ENCODE measurements at places on chromosomes 13 and 19.

- DNase-seq = no peak
Measured at GRCh38 chr13:23865906-23866305, 23.3 kb downstream of the MIPEP start.

DNA sequence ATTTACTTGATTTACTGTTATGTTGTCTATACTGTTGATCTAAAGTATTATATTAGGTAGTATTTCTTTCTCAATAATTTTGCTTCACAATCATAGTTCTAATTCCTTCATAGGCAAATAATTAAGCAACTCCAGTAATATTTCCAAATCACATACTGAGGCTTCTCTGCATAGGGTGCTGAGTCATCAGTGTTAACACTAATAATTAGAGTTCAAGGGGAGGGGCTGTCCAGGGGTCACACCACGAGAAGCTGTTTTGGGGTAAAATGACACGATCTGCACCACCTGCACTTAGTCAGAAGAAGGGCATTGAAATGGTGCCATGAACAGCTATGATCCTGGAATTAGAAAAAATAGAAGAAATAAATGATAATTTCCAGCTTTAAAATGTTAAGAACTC, 1230.9 kb upstream of the SLC10A2 start:
- DNase-seq = no peak

DNA sequence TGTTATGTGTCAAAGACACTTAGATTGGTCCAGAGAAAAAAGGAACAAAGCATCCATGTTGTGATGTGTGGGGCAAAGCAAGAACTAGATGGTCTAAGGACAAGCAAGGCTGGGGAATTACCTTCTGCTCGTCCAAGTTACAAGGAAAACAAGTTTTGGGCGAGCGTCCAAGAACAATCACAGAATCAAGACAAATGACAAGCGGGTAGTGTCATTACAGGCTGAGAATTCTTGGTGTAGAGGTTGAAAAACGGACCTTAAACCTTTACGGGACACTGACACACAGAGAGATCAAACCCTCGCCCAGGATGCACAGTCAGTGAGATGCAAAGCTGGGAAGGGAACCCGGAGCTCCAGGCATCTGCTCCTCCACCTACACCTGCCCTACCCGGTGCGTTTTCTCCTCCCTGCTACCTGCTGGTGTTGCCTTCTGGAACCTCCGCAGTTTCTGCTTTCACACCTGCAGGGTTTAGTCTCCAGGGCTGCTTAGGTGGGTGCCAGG, 515 bp upstream of the ZNF324B start:
- no peak for DNase-seq

GRCh38 chr13:27168086-27168485, 3.5 kb downstream of the USP12 start:
- DNase-seq = no peak

- DNase-seq = peak; percentile 30
Measured at GRCh38 chr19:11737964-11738745, 591 bp downstream of the ZNF823 start.

DNA sequence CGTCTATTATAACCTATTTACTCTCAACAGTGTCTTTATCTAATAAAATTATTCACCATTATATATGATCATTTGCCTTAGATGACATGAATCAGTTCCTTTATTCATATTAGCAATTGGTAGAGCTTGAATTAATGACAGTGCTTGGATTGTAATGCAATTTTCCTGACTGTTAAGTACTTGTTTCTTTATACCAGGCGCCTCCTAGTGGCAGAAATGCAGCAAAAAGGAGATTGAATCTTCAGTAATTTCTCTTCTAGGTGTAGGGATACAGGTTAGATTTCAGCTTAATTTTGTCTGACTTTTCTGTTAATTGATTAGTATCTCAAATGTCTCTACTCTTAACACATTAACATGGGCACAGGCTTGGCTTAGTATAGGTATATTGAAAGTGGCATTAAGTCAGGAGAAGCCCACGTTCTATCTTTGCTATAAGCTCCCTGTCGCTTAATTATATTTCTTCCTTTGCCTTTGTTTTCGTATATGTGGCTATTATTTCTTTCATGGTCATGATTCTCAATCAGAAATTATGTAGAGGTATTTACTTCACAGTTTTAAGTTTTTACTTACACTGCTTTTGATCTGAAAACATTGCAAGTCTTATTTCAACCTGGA, 9.1 kb upstream of the LHFPL6 start:
- DNase-seq = peak; percentile 31

- no peak for DNase-seq
Measured at GRCh38 chr13:111033172-111034130, 81.7 kb upstream of the ARHGEF7 start.

DNA sequence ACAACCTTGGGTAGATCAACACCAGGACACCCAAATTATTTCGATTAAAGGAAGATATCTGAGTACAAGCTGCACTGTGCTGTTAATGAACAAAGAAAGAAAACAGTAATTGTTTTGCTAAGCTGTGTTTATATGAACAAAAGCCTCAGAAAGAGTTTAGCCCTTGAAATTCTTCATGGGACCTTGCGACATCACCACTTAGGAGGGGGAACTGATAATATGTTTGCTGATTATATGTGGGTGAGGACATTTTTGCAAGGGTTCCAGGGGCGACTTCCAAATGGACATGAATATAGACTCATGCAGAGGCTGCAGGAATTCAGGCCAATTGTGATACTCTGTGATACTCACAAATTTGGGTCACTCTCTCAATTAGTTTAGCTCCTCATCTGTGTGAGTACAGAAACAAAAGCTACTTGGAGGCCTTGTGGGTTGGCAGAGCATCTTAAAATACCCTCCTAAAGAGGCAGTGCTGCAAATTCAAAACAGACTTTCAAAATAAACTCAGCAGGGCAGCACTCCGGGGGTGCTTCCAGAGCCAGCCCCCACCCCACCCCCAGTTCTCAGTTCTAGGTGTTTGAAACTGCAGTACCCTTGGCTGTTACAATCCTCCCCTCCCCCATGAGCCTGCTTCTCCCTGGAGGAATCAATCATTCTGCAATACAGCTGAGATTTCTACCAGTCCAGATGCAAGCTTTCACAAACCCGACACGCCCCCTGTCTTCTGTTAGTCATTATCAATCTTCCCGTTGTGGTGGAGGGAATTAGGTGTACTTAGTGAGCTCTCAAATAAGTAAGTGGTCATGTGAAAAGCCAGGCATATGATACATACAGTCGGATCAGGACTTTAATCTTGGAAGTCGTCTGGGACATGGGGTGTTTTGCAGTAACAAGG, 97.0 kb upstream of the MBNL2 start:
- DNase-seq = peak; percentile 23

- peak; percentile 84 for DNase-seq
Measured at GRCh38 chr19:7636691-7637373, at the start of gene STXBP2. STXBP2 (plus strand) TSS chr19:7637110; CDS start chr19:7637150, 40 bp downstream.

- no peak for DNase-seq
Measured at GRCh38 chr19:57437931-57438330, 2.8 kb downstream of the ZNF749 start.

DNA sequence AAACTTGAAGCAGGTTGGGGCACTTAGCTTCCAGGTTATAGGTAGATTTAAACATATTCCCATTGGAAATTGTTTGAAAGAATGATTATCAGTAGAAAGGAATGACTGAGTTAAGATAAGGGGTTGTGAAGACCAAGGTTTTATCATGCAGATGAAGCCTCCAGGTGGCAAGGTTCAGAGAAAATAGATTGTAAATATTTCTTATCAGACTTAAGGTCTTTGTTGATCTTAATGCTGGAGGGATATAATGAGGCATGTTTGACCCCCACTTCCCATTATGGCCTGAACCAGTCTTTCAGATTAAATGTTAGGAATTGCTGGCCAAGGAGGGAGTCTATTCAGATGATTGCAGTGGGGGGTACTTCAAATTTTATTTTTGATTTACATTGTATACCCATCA, 1486.5 kb upstream of the PRR20A start:
- DNase-seq = no peak

DNA sequence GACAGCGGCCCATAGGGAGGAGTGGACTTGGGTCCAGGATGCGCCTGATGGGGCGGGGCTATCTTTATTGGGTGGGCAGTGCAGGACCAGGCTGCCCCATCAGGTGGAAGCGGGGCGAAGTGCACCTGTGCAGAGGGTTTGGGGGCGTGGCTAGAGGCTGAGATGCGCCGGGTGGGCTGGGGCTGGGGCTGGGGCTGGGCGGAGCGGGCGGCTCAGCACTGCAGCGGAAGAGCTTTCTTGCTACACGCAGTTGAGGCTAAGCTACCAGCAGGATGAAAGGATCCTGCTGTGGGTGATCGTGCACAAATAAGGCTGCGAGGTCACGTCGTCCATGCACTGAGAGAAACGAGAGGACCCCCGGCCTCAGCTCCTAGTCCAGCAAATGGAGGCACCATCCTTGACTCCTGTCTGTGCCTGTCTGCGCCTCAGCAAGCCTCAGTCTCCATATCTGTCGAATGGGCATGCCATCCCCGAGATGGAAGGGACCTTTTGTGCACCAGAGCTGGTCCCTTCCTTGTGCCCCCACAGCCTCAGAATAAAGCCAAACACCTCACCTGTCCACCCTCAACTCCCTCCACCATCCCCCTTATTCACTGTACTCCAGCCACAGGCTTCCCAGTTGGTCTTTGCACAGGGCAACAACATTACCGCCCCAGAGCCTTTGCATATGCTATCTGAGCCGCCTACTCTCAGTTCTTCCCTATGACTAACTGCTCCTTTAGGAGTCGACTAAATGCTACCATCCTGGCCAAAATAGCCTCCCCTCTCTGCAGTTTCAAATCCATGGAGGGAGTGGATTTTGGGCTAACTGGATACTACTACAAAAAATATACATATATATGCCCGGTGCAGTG, 21.0 kb upstream of the HOMER3 start:
- DNase-seq = no peak

DNA sequence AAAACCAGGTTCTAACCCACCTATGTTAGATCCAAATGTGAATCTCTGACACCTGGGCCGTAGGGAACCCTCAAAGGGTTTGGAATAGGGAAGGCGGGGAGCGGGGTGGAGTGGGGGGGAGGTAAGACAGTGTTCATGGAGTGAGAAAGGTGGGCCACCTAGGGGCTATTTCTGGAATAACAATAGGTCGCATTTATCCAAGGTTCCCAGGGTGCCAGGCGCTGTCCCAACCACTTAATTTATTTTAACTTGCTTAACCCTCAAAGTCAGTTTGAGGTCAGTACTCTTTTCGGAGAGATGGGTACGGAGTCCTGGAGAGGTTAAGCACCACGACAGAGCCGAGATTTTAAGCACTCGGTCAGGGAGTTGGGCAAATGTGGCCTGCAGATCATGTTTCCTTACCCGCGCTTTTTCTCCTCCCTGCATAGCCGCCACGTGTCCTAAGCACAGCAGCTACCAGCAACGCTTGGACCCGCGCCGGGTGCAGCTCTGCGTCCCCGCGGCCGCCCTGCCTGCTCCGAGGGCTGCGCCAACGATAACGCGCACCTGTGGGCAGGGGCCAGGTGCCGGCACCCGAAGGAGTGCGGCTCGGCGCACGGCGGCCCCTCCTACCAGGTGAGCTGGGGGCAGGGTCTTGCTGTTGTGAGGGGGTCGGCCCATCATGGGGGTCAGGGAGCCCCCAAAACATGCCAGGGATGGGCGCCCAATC, 25.0 kb upstream of the FXYD3 start:
- DNase-seq = peak; percentile 23

DNA sequence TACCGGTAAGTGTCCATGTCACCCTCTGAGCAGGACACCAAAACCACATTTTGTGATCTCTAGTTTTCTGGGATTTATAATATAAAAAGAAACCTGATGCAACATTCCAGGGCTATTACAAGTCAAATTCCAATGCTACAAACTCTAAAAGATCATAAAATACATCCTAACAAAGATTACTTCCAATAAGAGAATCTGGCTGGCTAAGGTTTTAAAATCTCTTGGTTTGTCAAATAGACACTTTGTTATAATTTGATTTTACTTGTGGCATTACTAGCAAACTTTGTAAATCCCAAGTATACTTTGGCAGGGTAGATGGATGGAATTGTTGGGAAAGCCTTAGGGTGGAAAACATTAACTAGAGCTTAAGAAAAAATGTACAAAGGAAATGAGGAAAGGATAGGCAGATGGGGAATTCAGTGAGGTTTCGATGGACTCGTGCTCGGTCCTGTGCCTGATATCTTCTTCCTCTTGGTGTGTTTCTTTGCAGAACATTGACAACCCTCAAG, 74.0 kb upstream of the POMP start:
- no peak for DNase-seq

DNA sequence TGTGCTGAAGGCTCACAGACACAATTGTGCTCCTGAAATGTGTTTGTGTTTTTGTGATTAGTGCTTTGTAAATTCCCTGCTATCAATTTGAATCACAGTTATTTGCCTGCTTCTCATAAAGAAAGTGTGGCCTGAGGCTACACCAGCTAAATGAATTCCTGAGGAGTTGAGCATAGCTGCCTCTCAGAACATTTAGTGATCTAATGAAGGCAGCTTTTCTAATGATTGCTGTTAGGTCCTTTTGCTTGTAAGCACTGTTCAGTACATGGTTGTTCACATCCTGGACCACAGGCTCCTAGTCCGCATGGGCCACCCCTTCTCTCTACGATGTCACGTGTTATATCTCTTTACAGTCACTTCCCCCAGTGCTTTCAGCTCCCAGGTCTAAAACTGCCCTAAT, 238.2 kb downstream of the B3GLCT start:
- no peak for DNase-seq

- no peak for DNase-seq
Measured at GRCh38 chr13:114089341-114089740, 43.1 kb downstream of the RASA3 start.

DNA sequence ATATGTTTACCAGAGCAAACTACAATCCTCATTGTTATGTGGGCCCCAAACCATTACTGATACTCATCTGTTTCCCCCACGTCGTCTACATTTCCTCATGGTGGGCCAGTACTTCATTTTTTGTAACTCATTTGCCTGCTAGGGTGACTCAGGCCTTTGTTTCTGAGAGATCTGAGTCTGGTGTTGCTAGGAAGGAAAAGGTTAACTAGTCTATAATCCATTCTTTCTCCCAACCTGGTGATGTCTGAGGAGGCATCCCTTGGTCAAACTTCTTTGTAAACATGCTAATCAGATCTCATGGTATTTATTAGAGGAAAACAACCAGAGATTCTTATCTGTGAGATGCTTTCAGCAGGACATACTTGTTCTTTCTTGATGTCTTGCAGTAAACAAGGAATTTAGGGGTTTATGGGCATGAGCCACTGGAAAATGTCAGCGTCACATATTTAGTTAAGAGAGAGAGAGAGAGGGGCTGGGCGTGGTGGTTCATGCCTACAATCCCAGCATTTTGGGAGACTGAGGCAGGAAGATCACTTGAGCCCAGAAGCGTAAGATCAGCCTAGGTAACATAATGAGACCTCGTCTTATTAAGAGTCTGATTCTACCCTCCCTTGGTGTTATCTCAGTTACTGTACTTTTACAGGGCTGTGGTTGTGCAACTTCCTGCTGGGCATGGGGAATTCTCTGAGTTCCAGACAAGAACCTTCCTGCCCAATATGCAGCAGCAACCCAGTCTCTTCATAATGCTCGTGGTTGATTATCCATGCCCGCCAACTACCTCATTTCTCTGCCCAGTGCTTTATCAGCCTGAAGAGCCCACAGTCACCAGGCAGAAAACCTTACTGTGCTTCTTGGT, 9.7 kb upstream of the DPRX start:
- DNase-seq = no peak

- no peak for DNase-seq
Measured at GRCh38 chr19:54426291-54426931, 11.1 kb downstream of the TTYH1 start.

GRCh38 chr13:104314926-104315535, 1248.8 kb upstream of the SLC10A2 start:
- no peak for DNase-seq

GRCh38 chr19:815079-815774, 6.5 kb downstream of the PLPPR3 start:
- DNase-seq = no peak

GRCh38 chr13:63088226-63088625, 1672.6 kb upstream of the PCDH20 start:
- DNase-seq = no peak

- no peak for DNase-seq
Measured at GRCh38 chr13:38462605-38463004, 113.0 kb downstream of the UFM1 start.
